COLO829 (cell line): ENCODE measurements at places on chromosomes 2 and 18.
A peak's percentile ranks its signal among the peaks of the same experiment; 100 is the strongest.

DNA sequence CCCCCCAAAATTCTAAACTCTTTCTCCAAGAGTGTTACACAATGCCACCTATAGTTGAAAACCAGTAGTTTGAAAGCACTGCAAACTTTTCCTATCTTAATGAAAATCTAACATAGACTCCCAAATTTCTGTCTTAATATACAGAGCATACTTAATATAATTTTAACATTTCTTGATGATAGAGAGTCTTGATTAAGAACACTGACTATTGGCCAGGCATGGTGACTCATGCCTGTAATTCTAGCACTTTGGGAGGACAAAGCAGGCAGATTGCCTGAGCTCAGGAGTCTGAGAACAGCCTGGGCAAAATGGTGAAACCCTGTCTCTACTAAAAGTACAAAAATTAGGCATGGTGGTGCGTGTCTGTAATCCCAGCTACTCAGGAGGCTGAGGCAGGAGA lies 34.2 kb downstream of the ASXL2 start:
- DNase-seq: no peak

- DNase-seq: no peak
These were observed 2.1 kb upstream of the PXDN start for GRCh38 chr2:1746174-1747064.

- DNase-seq: no peak
These were observed 37.5 kb upstream of the SIX2 start for GRCh38 chr2:45046786-45047185.

- peak; percentile 56 for DNase-seq
These were observed 297.5 kb downstream of the PIEZO2 start for GRCh38 chr18:10851824-10852319.

GRCh38 chr2:182097571-182098164 lies 112.0 kb downstream of the PPP1R1C start:
- DNase-seq: no peak

DNA sequence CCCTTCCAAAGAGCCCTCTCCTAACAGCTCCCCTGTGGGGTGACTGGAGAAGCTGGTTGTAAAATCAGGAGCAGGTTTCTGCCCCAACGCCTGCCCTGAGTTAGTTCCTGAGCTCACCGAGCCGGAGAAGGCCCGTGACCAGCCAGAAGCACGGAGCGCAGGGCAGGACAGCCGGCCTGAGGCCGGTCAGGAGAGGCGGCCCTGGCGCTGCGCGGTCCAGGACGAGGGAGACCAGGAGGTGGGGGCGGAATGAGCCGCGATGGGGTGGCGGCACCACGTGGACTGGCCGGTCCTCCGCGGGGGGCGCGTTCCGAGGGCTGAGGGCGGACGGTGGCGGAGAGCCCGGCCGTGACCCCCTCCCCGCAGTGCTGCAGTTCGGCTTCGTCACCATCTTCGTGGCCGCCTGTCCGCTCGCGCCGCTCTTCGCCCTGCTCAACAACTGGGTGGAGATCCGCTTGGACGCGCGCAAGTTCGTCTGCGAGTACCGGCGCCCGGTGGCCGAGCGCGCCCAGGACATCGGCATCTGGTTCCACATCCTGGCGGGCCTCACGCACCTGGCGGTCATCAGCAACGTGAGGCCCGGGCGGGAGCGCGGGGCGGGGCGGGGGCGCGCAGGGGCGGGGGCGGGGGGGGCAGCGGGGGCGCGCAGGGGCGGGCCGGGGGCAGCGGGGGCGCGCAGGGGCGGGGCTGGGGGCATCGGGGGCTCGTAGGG lies 29.0 kb downstream of the ANO7 start:
- DNase-seq: peak; percentile 56

- DNase-seq: no peak
These were observed 88.0 kb downstream of the MEMO1 start for GRCh38 chr2:31922542-31923408.

- no peak for DNase-seq
These were observed 7.6 kb upstream of the LPIN1 start for GRCh38 chr2:11738589-11739436.

- no peak for DNase-seq
These were observed 5.7 kb upstream of the GAL3ST2 start for GRCh38 chr2:241770936-241771285.

- DNase-seq: no peak
These were observed 1173.1 kb upstream of the ZEB2 start for GRCh38 chr2:145692971-145693478.

DNA sequence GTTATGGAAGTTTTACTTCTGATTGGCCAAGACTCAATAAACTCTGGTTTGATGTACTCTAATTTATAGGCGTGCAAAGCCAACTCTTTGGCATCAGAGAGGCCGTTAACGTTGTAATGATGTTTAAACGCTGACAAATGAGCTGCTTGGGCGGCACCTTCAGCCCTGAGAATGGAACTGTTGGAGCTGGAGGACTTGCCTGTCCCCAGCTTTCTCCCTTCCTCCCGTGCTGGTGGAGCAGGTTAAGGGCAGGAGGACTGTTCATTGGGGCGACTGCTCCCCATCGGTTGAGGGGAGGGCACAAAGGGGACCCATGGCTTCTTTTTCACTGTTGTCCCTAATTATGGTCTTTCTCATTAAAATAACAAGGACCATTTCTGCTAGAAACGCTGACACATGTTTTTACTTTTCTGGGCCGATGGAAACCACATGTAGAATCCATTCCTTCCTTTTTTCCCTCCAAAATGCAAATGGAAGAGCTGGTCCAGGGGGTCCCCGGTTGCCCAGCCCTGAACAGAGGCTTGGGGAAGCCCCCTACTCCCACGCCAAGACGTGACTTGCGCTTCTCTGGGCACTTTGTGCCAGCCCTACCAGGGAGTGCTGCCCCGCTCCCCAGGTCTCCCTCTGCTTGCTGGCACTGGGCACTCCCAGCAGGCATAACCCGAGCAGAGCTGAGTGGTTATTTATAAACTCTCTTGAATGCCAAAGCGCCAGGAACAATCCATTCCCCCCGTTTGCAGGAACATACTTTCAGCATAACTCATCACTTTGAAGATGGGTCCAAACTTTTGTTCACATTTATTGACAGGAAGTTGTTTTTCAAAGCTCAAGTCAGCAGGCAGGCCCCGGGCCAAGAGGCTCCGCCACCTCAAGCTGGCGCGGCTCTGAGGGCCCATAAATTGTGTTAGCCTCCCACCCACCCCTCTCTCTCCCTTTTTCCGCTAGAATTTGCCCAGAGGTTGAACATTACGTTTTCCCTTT lies 170.1 kb downstream of the ASB1 start:
- DNase-seq: peak; percentile 92

- no peak for DNase-seq
These were observed 995.6 kb upstream of the FANCL start for GRCh38 chr2:59236723-59237122.

DNA sequence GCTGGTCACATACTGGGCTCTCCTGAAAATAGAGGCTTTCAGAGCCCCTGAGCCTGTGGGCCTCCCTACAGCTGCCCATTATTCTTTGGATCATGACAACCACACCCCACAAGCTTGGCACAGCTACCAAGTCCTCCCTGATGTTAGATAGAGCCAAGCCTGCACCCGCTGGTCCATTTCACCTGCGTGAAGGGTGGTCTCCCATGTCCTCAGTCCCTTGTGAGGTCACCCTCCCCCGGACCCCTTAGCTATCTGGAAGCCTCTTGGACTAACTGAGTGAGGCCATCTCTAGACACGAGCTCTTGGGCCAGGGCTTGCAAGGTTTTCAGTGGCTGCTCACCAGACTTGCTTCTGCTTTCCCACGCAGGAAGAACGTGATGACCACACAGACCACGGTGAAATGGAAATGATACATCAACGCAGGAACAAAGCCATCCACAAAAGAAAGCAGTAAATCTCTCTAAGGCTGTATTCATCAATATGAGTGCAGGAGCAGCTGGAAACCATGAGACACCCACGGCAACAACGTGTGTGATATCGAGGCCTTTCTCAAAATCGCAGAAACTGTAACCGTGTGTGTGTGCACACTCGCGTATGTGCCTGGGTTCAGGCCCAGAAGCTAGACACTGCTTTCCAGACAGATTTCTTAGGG lies 10.1 kb upstream of the MAL start:
- DNase-seq: no peak

DNA sequence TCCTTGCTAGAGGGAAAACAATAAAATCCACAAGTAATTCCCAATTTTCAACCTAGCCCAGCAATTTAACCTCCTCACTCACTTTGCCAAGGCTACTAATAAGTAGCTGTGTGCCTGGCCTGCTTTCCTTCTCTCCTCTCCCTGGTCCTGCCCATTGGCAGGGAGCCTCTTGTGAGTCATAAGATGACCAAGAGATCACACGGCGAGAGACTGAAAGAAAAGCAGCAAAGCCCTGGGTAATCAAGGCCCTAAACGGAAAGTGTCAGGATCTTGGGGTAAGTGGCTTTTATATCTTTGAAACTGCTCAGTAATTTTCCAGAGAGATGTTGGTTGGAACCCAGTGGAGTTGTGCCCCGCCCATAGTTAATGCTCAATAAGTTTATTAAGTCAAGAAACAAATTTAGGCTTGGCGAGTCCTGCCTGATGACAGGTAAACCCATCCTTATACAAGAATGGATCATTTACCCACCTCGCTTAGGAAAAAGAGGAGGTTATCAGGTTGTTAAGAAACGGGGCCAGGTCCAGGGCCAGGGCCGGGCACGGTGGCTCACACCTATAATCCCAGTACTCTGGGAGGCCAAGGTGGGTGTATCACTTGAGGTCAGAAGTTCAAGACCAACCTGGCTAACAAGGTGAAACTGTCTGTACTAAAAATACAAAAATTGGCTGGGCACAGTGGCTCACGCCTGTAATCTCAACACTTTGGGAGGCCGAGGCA lies 10.0 kb upstream of the ADAM17 start:
- peak; percentile 77 for DNase-seq

GRCh38 chr2:231245249-231246094 lies 47.0 kb downstream of the ARMC9 start:
- no peak for DNase-seq

- no peak for DNase-seq
These were observed 3.5 kb downstream of the POU3F3 start for GRCh38 chr2:104857262-104858005.

- DNase-seq: no peak
These were observed 286.5 kb downstream of the C1D start for GRCh38 chr2:67776276-67776675.

GRCh38 chr2:168120730-168121129 lies 126.7 kb downstream of the STK39 start:
- DNase-seq: no peak

DNA sequence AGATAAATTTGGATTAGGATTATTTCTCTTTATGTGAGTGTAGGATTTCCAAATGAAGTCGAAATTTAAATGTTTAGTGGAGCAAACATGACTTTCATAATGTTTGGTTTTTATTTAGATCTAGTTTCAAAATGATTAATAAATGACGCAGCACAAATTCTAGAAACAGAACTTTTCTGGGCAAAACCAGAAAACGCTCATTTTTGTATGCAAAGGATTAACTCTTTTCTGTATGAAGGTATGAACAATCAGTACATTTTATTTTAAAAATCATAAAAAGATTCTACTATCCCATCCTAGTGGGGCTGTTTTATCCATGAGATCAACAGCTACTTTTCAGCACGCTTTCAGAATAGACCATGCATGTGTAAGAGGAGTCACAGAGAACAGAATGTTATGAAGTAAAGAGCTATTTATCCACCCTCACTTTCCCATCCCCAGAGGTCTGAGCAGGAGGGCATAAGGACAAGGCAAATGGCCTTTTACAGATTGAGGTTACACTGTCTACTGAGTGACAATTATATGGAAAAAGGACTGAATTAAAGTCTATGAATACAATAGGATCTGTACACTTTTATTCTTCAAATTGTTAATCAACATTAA lies 270.8 kb downstream of the ZEB2 start:
- DNase-seq: no peak

DNA sequence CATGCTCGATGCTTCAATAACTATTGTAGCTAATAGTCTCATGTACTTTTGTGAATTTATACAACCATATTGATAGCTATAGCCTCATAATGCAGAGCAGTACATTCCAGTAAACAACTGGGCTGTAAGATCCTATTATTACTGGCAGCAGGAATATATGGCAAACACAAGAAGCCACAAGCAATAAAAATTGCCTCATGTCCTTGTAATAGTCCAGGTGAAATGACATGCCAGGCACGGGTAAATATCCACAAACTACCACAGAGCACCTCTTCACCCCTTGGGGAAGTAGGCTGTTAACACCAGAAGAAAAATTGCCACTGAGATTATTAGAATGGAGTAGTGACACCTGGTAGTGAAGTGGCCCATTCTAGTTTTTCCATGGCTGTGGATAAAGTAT lies 158.3 kb downstream of the MTX2 start:
- no peak for DNase-seq

- DNase-seq: no peak
These were observed 299.0 kb downstream of the NDUFA10 start for GRCh38 chr2:239726091-239726591.

DNA sequence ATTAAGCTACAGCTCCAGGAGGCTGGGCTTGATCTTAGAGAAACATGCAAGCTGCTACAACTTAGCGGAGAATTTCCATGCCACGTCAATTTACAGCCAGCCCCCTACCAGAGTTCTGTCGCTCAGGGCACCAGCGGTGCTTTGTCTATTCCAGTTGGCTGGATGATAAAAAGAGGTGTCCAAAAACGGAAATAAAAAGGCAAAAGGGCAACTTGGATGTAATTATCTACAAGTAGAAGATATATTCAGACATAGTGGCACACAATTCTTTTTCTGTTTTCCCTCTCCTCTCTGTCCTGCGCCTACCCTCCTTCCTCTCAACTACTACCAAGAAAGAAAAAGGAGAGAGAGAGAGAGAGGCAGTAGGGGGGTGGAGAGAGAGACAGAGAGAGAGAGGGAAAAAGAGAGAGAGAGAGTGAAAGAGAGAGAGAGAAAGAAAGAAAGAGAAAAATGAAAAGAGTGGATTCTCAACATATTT lies 363 bp upstream of the RFTN2 start:
- DNase-seq: peak; percentile 48

DNA sequence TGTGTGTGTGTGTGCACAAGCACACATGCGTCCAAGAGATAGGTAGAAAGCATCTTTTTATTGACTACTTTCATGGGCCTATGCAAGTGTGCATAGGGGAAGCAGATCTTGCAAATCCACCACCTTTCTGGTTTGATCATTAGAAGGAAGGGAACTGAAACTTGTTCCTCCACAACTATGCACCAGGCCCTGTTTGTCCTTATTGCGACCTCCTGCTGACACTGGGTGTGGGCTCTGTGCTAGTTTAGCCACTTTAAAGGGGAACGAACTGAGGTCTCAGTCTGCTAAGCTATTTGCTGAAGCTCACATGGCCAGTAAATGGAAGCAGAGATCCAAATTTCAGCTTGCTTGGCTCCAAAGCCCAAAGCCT lies 32.1 kb upstream of the INSIG2 start:
- no peak for DNase-seq

DNA sequence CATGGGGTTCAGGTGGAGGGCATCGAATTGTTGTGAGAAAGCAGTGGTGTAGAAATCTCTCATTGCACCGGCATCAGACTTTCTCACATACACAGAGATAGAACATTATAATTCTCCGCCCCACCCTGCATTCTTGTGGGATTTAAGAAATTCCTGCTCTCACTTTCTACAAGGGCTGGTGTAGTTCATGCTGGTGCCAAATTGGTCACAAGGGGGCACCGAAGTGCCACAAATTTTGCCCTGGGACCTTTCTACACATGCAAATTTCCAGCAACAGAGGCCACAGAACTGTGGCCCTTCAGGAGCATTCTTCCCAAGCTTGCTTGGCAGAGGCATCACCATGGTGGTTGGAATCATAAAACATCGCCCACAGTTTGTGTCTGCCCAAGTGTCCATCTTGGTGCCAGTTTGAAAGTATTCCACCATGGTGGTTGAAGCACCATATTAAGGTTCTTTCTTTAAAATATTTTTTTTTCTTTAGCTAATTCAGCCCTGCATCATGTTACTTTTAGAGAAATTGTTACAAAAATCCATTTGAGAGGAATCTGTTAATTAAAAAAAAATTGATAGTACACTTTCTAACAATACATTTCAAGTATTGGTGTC lies 521.2 kb upstream of the FANCL start:
- DNase-seq: peak; percentile 49
